ENCODE measurements at places on chromosomes 6 and 20.

- no peak for DNase-seq
These were observed 80.8 kb upstream of the MPC1 start for GRCh38 chr6:166463359-166464067.

GRCh38 chr20:57851025-57851682 is 141.3 kb upstream of the PMEPA1 start:
- DNase-seq: no peak

GRCh38 chr6:53896196-53896595 is 101.4 kb downstream of the LRRC1 start:
- DNase-seq: no peak

- DNase-seq: no peak
These were observed 48.6 kb downstream of the RALY start for GRCh38 chr20:34042262-34042661.

- DNase-seq: no peak
These were observed 284.1 kb upstream of the TAB2 start for GRCh38 chr6:149033454-149033853.

DNA sequence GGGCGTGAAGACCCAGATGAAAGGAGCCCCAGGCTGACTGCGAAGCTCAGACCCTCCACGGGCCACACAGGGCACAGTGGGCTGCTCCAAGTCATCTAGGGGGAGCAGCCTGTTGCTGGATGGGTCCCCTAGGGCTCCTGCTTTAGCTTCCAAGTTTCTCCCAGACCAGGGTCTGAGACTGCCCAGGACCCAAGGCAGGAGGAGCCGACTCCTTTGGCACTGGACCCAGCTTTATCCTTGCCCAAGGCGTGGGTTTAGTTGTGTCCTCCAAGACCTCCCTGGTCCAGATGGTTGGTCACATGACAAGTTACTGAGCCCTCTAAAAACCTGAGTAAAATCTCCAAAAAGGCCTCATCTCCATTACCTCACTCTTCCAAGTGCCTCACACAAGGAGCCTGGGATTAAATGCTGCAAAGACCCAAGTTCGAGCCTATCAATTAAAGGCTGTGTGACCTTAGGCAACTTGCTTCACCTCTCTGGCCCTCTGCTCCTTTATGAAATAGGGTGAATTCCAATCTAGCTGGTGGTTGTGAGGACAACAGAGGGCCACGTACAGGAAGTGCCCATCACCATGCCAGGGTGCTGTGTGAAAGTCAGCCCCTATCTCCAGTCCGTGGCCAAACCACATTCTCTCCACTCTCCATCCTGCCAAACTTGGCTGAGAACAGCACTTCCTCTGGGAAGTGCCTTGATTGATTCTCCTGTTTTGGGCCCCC is 2.5 kb downstream of the NECAB3 start:
- DNase-seq: no peak

DNA sequence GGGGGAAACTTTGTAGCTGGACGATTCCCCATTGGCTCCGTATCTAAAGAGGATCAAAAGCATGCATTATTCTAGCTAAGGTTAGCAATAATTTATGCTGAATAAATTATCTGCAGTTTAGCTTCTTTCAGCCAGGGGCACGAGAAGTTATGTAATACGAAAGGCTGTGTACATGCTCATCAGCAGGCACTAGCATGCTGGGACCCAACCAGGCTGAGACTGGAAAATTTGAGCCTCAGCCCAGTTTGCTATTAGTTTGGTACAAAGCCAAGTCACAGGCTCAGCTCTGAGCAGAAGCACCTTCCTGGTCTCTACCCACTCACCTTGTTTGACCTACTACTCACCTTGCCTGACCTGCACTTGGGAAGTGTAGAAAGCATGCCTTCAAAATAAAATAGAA is 328.1 kb upstream of the ARID1B start:
- DNase-seq: no peak

DNA sequence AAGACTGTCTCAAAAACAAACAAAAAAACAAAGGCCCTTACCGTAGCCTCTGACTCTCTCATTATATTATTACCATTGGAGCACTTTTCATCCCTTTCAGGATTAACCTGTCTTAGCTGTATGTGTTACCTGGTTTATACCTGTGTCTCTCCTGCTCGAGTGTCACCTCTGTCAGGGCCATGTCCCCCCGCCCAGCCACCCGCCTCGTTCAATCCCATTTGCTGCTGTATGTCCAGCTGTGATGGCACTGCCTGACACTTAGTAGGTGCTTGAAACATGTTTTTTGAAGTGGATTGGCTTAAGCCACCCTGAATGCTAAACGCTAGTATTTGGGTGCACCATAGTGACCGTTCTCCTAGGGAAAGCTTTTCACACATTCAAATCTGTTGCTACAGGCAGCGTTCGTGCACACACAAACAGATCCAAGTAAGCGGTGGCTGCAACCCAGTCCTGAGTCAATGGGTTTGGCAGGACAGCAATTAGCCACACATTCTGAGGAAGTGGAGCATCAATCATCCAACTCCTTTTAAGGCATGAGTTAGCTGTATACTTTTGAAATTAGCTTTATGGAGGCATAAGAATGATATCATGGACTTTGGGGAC is 98.9 kb upstream of the ZNF217 start:
- peak; percentile 43 for DNase-seq

- DNase-seq: peak; percentile 98
These were observed 75.2 kb downstream of the OR2B2 start for GRCh38 chr6:27836783-27837624.

- DNase-seq: no peak
These were observed 62.1 kb downstream of the GINS1 start for GRCh38 chr20:25469558-25469957.

DNA sequence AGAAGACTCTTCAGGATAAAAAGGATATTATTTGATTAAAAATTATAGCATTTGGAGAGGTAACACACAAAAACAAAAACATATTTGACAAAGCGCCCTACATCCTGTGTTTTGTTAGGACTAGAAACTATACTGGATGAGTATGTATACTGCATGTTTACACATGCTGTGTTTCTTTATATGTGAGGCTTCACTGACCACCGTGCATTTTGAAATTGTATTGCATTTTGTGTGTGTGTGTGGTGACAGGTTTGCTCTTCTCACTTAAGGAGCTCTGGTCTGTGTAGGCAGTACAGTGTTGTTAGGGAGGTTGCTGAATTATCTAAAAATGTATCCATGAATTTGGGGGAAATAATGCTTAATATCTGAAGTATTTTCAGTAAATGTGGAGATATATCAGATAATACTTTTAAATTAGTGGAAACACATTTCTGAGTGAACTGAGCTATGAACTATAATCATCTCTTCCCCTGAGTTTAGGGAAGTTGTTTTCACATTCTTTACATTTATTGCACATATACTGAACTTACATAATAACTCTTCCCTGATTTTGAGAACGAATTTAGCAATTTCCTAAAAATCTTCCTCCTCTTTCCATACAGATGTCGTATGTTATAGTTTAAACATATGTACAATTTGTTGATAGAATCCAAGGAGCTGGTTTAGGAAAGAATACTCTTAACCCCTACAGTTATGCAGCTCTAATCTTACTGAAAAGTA is 43.3 kb downstream of the TMEM170B start:
- no peak for DNase-seq

- DNase-seq: no peak
These were observed 163.2 kb downstream of the SYNDIG1 start for GRCh38 chr20:24632581-24632980.

DNA sequence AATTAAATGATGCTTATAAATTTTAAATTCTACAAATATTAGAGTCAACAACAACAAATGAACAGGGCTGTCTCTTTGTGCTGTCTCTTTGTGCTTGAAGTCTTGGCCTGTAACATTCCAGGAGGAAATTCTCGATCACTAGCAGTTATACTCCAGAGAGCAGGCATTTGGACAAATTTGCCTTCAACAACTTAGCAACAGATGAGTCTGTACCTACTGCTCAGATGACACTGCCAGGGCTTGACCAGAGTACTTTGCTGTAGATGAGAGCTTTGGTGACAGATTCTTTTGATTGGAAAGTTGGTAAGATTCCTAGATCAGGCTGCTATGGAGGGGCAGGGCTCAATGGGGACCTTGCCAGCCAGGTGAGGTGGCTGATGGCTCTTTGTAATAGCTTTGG is 217.2 kb downstream of the GRM1 start:
- DNase-seq: no peak

GRCh38 chr20:59962155-59962554 is 3.9 kb downstream of the CDH26 start:
- no peak for DNase-seq

GRCh38 chr6:25399885-25400284 is 120.7 kb downstream of the CARMIL1 start:
- DNase-seq: no peak

- DNase-seq: no peak
These were observed 429.6 kb downstream of the BCKDHB start for GRCh38 chr6:80535914-80536565.

- DNase-seq: no peak
These were observed 137.9 kb downstream of the PKHD1 start for GRCh38 chr6:51949526-51949925.

DNA sequence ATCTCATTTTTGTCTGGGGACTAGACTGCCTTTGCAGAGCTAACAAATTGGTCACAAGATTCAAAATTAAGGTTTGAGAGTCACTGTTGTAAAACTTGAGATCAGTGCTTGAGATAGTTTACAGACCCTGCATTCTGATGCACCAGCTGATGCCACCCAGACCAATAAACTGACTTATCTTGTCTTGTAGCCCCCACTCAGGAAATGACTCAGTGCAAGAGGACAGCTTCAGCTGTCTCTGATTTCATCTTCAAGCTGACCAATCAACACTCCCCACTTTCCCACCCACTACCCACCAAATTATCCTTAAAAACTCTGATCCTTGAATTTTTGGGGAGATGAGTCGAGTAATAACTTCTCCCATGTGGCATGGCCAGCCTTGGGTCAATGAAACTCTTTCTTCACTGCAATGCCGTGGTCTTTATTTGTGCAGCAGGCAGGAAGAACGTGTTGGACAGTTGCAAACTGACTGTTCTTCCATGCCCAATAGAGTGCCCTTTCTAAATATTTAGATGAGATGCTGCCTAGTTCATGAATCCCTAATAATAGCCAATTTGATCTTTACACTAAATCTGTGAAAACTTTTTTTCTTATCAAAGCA is 48.3 kb upstream of the PROKR2 start:
- DNase-seq: no peak

GRCh38 chr6:34652263-34652662 is 44.3 kb downstream of the ILRUN start:
- DNase-seq: no peak

GRCh38 chr6:45714006-45714730 is 301.5 kb downstream of the CLIC5 start:
- DNase-seq: no peak

DNA sequence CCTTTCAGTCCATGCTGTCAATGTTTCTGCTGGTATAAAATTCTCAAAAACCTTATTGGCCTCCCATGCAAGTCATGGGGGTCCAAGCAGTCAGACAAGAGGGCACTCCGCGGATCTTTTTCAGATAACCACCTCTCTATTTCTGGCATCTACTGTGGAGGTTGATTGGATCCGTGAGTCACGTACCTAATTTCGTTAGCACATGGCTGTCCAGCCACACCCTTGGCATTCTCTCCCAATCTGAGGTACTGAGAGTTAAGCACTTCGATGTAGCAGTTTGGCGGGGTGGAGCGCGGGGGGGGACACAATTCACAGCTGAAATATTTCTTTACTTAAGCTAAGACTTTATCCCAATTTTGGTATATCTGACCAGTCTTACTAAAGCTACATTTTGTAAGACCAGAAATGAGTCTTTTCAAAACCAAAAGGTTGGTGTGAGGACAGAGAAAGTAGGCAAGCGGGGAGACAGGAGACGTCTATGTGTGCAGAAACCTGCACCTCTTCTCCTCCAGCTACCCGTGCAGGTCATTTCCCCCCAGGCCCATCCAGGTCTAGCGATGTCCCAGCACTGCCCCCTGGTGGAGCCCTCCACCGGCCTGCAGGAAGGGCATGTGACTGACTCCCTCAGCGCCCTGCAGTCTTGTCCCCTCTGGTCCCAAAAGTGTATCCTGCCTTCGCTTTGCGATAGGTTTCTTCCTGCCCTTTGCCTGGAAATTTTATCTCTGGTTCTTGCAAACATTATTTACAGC is 113.1 kb downstream of the ADAT2 start:
- DNase-seq: peak; percentile 54

DNA sequence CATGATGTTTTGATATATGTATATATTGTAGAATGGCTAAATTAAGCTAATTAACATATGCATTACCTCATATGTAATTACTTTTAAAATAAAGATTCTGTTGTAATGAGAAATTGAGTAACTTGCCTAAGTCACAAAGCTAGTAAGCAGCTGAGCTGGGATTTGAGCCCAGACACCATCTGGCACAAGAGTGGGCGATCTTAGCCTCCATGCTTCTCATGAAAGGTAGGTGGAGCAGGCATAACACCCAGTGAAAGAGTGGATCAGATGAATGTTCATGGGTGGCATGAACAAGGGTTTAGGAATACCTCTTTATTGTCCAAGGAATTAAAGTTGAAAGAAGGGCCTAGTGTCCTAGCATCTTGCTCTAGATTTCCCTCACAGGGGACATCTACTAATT is 365.4 kb downstream of the TFAP2B start:
- DNase-seq: no peak

GRCh38 chr6:159463119-159463829 is 229.8 kb downstream of the SOD2 start:
- peak; percentile 66 for DNase-seq

DNA sequence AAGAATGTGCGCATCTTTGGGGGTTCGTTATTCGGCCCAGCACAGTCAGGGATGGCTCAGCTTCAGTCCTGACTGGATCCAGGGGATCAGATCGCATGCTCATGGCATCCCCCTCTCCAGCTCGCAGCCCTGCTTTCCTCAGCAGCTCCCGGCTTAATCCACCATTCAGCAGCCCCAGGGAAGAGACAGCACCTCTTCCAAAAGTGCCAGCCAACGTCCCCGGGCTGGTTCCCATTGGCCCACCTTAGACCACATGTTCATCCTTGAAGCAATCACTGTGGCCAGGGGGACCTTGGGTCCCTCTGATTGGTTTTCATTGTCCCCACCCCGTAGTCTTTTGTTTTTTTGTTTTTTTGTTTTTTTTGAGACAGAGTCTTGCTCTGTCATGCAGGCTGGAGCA is 188.7 kb downstream of the ZMYND8 start:
- DNase-seq: no peak

DNA sequence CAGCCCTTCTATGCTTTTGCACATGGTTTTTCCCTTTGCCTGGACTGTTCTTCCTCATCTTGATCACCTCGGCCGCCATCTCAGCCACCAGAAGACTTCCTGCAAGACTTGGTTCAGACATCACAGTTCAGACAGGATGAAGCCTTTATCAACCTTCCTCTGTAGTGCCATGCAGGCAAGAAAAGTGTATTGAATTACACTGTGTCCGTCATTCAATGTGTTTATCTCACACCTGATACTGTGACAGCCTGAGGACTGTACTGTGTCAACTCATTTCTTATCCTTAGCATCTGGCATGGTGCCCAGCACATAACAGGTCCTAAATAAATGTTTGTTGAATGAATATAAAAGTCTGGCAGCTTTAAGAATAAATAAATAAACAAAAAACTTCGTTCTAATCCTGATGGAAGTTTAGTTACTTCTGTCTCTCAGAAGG is 133.3 kb upstream of the MAN1A1 start:
- DNase-seq: peak; percentile 89

DNA sequence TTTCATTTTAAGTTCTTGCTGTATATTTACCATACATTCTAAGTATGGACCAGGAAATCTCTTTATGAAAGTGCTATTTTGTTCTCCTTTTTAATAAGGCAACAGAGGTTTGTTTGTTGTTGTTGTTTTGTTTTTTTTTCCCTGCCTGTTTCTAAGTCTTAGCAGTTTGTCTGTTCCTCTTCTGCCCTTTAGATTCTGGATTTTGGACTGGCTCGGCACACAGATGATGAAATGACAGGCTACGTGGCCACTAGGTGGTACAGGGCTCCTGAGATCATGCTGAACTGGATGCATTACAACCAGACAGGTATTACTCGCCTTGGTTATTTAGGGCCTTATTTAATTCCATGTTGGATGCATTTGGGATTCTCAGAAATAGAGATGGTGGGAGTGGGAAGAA is 48.0 kb downstream of the MAPK14 start:
- peak; percentile 62 for DNase-seq
